Hypothalamus (tissue), 51 donors: ENCODE measurements at places on chromosomes 2 and 18.

- no peak for DNase-seq
Measured at GRCh38 chr18:24586662-24587360, 126.4 kb downstream of the HRH4 start.

- no peak for DNase-seq
Measured at GRCh38 chr2:50791271-50791670, 240.7 kb downstream of the NRXN1 start.

- no peak for DNase-seq
Measured at GRCh38 chr2:217739741-217740140, 263.1 kb downstream of the TNS1 start.

- no peak for DNase-seq
Measured at GRCh38 chr2:43019536-43020183, 206.7 kb downstream of the ZFP36L2 start.

- DNase-seq, result no peak
Measured at GRCh38 chr18:54388203-54389142, 30.8 kb downstream of the C18orf54 start.

DNA sequence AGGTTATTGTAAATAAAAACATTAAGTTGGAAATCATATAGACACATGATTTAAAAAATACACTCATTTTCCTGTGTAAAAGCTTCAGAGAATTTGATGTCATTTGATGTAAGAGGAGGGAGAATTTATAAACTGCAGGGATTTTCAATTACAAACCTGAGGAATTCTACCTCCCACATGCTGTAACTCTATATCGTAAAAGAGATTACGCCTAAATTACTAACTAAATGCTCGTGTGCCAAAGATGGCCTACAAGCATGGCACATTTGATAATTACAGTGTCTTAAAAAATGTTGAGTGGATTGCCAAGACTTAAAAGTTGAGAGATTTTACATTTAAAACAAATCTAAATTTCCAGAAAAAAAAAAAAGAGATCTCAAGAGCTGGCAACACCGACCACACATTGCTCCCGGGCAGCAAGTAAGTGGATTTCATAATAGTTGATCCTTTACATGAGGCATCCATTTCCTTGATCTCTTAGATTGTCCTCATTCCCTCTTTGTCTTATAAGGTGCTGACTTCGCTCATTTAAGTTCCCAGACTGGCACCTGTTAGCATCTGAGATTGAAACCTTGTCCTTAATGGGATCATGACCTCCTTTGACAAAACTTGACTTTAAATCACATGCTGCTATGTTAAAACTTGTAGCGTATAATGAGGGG is 840.3 kb upstream of the ZEB2 start:
- no peak for DNase-seq

DNA sequence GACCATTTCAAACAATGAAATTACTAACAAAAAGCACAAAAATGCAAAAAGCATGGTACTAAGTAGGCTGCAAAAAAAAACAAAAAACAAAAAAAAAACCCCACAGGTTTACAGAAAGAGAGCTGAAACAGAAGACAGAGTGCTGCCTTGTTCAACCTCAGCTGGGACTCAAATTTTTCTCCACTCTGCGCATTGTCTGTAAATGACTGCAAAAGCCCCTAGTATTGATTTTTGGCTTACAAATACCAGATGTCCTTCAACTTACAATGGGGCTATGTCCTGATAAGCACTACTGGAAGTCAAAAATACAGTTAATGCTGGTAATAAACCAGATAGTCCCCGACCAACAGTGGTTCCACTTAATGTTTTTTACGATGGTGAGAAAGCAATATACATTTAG is 42.2 kb downstream of the UBE2E3 start:
- DNase-seq, result no peak

GRCh38 chr2:156077041-156077742 is 255.3 kb downstream of the NR4A2 start:
- DNase-seq, result no peak

GRCh38 chr2:215847718-215848117 is 165.6 kb downstream of the MREG start:
- no peak for DNase-seq

- DNase-seq, result no peak
Measured at GRCh38 chr2:8408560-8409460, 273.0 kb upstream of the ID2 start.

- DNase-seq, result no peak
Measured at GRCh38 chr2:123566291-123566946, 458.7 kb upstream of the CNTNAP5 start.

- DNase-seq, result no peak
Measured at GRCh38 chr2:47386551-47386950, 16.4 kb upstream of the MSH2 start.

DNA sequence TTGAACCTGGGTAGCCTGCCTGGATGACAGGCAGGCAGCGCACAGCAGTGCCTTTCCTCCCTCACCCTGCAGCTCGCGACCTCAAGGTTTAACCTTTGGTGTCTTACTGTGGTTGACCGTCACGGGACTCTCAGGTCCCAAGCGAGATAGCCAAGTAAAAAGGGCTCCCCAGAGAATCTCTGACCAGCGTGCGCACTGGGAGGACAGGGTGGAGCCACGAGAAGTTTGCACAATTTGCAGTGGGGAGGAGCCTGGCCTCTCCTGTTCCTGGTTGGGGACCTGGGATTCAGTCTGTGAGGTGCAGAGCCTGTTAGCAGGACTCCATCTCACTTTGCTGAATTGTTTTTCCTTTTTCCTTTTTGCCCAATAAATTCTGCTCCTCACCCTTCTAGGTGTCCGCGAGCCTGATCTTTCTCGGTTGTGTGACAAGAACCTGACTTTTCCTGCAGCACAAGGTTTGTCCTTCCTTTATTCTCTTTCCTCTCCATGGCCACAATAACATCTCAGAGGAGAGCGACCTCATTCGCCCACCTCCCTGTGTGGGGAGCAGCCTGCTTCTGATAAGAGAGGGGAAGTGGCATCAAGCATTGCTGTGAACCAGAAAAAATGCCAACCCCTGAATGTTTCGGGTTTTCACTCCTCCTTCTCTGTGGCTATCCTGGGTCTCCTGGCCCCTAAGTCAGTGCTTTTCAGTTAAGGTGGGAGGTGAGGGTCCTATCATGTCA is 36.2 kb downstream of the POU3F3 start:
- no peak for DNase-seq

DNA sequence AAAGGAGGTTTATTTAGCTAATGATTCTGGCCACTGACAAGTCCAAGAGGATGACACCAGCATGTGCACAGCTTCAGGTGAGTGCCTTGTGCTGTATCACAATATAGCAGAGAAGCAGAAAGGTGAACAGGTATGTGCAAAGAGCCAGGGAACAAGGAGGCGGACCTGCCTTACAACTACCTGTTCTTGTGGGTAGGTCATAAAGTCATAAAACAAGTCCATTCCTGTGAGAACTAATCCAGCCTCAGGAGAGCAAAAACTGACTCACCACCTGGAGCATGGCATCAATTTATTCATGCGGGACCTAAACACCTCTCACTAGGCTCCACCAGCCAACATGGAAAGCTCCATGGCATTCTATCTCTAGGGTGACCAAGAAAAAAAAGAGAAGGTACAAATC is 234.2 kb downstream of the ASXL3 start:
- no peak for DNase-seq

DNA sequence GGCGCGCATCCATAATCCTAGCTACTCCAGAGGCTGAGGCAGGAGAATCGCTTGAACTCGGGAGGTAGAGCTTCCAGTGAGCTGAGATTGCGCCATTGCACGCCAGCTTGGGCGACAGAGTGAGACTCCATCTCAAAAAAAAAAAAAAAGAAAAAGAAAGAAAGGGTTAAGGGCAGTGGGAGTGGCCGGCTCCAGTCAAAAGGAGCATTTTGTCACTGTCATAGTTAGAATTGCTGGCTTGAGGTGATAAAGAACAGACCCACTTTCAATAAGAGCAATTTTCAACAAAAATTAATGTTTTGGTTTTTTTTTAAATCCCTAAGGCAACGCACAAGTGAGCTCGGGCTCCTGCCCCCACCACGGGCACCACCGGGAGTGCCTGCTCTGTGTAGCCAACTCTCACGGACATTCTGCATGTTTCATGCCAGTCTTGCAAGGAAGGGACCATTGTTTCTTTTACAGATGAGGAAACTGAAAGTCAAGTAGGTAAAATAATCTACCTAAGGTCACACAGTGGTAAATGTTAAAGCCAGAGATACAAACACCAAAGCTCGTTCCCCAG is 8.5 kb downstream of the CIB4 start:
- DNase-seq, result no peak
